Lower leg skin (tissue), 4 donors: ENCODE measurements at places on chromosomes 1 and 21.

DNA sequence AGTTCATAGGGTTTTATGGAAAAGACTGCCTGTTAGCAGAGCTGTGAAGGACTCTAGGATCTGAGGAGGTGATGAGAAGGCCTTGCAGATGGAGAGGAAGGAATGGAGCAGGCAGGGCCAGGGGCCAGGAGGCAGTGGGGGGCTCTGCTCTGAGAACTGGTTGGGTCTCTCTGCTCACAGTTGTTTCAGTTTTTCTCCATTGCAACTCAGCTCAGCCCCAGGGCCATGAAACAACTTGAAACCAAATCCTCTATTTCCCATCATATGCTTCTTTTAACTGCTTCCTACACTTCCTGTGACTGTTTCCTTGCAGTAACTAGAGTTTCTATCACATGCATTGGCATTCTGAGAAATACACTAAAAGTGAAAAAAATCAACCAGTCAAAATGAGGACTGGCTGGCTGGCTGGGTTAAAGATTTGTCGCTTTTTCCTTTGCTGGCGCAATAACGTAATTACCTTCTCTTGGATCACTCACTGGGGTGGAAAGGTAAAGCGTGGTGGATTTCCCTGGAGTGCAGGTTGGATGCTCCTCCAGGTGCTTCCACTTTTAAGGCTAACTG lies 172.0 kb downstream of the CDC7 start:
- DNase-seq: no peak

- DNase-seq: no peak
Measured at GRCh38 chr1:28887835-28888682, 26.3 kb upstream of the EPB41 start.

- DNase-seq: no peak
Measured at GRCh38 chr1:150441121-150441520, 46.1 kb upstream of the TARS2 start.

- DNase-seq: no peak
Measured at GRCh38 chr1:7630378-7630777, 140.7 kb upstream of the VAMP3 start.

- no peak for DNase-seq
Measured at GRCh38 chr1:84851839-84852238, 41.2 kb downstream of the LPAR3 start.

GRCh38 chr1:168601051-168601450 lies 24.6 kb downstream of the XCL1 start:
- no peak for DNase-seq

GRCh38 chr1:74818661-74819456 lies 85.9 kb downstream of the TYW3 start:
- DNase-seq: no peak

DNA sequence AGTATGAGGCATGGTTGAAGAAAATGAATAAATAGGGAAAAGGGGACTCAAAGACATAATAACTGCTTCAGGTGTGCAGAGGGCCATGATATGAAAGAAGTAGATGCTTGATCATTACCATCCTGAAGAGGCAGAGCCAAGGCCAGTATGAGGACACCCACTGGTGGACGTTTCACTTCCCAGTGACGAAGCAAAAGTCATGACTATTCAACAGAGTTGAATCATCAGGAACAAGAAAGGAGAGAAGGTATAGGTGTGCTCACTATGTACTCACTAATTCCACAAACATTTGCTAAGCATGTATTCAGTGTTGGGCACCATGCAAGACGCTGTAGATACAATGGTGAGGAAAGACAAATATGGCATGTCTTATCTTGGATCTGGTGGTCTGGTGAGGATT lies 319.2 kb upstream of the RUNX1 start:
- DNase-seq: no peak

- DNase-seq: no peak
Measured at GRCh38 chr1:118504867-118505266, 319.8 kb upstream of the SPAG17 start.

- DNase-seq: no peak
Measured at GRCh38 chr1:161166669-161167548, 683 bp downstream of the PPOX start.

DNA sequence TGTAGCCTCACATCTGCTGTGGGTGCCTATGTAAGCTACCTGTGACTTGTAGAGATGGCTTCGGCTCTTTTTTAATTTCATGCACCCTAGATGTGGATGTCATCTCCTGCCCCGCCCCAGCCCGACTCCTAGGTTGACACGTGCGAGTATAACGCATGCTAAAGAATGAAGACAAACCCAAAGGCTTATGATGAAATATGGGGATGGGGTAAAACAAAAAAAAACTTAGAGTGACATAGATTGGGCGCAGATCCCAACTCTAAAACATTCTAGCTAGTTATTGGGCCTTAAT lies 613 bp upstream of the ERO1B start:
- DNase-seq: peak; percentile 89

GRCh38 chr1:96688767-96689166 lies 32.8 kb upstream of the PTBP2 start:
- no peak for DNase-seq

- no peak for DNase-seq
Measured at GRCh38 chr1:14926229-14926628, 227.3 kb upstream of the TMEM51 start.

DNA sequence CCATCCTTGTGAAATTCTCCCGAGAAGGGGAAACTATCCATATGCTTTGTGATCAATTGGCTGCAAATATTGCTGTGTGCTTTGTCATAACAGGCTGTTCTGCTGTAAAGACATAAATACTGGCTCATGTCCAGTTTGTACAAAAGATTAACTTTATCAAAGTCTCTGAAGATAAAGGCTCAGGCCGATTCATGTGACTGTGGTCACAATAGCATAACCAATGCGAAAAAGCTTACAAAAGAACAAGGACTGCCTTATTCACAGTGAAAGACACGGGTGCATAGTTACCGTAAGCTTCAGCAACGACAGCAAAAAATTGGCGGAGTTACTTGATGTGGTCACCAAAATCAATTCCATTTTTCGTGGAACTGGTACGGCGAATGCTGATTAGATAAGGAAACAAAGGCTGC lies 173.6 kb upstream of the CHRM3 start:
- DNase-seq: no peak

DNA sequence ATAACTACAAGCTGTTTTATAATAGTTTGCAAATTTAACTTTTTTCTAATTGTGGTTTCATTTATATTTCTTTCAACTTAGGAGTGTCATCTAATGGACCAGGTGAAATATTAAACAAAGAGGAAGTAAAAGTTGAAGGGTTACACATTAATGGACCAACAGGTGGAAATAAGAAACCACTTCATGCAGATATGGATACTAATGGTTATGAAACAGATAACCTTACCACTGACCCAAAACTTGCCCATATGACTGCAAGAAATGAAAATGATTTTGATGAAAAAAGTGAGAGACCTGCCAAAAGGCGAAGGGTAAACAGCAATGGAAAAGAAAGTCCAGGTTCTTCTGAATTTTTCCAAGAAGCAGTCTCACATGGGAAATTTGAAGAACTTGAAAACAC lies 59.7 kb downstream of the MIER1 start:
- no peak for DNase-seq

- peak; percentile 88 for DNase-seq
Measured at GRCh38 chr1:39128959-39129358, 75.5 kb upstream of the MACF1 start.

- no peak for DNase-seq
Measured at GRCh38 chr1:110471131-110471530, 20.2 kb downstream of the PROK1 start.

DNA sequence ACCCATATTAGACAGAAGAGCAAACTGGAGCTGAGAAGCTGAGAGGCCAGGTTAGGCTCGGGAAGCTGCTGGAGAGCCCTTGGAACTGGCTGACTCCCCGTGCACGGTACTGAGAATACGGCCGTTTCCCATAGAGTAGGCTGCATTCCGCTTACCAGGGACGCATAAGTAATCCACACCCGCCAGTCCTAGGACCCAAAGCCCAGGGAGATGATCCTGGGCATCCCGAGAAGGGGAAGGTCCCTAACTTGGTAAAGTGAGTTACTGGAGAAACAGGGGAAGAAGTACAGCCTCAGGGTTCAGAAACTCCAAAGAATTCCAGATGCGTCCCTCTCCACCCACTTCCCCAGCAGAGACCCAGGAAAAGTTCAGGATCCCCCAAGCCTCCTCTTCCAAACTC lies 1.3 kb downstream of the LRRC38 start:
- no peak for DNase-seq

GRCh38 chr1:229657993-229658755 lies 32.1 kb downstream of the URB2 start:
- no peak for DNase-seq

DNA sequence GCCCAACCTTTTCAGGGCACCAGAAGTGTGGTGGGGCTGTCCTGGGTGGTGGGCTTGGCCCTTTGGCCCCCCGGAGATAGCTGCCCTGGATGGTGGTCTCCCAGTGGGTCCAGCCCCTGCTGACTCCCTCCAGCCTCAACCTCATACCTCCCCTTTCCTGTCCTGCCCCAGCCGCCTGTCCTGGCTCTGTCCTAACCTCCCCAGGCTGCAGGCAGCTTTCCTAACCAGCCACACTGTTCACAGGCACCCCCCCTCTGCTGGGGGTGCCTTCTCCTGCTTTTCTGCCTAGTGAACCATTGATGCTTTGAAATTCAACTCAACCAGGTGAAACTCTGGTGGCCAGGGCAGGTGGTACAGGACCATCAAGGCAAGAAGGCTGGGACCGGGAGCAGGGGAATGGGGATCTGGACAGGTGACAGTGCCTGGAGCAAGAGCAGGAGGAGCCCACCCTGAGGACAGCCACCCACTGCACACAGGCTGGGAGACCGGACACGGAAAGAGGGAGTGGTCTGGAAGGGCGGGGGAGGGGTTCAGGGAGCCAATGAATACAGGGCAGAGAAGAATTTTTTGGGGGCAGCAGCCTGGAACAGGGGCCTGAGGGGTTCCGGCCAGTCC lies 35.9 kb downstream of the RAP1GAP start:
- DNase-seq: no peak

- peak; percentile 72 for DNase-seq
Measured at GRCh38 chr1:248873993-248874533, 15.2 kb upstream of the ZNF692 start.

DNA sequence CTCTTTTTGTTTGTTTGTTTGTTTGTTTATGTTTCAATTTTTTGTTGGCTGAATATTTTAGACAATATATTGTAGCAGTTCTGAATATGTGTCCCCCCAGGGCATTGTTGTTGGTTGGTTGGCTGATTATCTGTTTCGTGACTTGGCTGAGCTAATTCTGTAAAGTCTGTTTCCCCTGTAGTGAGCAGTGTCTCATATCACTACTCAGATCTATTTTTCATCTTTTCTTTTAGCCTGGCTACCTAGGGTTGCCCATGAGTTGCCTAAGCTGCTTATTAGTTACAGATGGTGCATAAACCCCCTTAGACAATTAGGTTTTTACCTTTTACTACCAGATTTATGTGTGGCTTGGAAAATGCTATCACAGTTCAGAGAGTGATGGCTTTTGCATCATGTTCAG lies 32.3 kb downstream of the CFAP57 start:
- DNase-seq: no peak

GRCh38 chr1:61226791-61227567 lies 144.6 kb downstream of the NFIA start:
- no peak for DNase-seq

DNA sequence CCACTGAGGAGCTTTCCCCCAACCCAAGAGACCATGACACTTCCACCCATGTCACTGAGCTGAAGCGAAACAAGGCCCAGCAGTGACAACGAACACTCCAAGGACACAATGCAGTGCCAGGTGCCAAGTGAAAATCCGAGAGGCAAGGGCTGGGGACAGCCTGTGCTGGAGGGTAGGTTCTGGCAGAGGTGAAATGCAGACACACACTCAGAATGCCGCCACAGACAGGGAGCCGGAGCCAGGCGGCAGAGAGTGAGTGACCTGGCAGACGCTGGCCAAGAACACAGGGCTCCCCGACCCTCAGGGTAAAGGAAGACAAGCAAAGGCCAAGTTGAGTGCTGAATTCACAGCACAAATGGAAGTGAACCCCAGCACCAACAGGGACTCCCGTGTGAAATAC lies 78.9 kb downstream of the CD46 start:
- DNase-seq: no peak

- DNase-seq: no peak
Measured at GRCh38 chr1:232149287-232150201, 480.4 kb downstream of the SIPA1L2 start.

GRCh38 chr1:56844545-56845136 lies 10.0 kb upstream of the C8A start:
- no peak for DNase-seq

DNA sequence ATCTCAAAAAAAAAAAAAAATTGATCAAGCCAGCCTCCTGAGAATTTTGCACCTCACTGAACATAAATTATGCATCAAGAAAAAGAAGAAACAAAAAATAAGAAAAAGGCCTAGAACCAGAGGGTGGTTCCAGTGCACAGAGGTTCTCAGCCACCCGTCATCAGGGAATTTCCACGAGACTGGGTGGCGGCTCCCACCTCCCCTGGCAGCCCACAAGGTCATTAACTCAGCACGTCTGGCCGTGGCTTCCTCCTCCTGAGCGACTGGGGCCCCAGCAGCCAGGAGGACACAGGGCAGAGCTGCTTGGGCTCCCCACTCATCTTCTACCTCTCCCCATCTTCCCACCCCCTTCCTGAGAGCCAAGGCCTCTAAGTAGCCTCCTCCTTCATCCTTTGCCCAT lies 15.7 kb upstream of the TMEM51 start:
- no peak for DNase-seq

DNA sequence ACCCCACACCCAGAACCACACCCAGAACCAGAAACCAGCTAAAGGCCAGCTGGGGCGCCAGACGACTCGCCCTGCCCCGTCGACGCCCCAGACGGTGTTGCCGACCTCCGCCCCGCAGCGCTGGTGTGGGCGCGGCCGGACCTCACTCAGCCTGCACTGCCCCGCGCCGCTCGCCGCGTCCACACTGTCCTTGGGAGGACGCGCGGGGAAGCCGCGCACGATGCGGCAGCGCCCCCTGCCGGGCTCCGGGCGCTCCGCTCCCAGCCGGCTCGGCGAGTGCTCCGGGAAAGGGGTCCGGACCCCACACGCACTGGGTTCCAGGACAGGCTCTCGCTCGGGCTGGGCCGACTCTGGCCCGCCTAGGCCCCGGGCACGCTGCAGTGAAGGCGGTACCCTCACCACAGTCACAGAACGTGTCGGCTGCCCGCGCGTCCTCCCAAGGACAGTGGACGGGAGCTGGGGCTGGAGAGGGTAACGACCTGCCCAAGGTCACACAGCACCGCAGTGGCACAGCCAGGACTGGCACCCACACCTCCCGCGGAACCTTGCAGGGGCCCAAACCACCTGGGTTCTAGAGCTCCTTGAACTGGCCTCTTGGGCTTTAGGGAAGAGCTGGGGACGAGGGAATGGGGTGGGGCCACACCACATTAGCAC lies 90.2 kb downstream of the DMRTA2 start:
- no peak for DNase-seq

GRCh38 chr21:39141502-39141901 lies 41.7 kb downstream of the PSMG1 start:
- DNase-seq: no peak

GRCh38 chr1:42841440-42842147 lies 4.8 kb upstream of the ZNF691 start:
- no peak for DNase-seq

GRCh38 chr1:159015440-159015909 lies 5.8 kb downstream of the IFI16 start:
- DNase-seq: peak; percentile 90
